A549 treated with Mapracorat at 1 μM for 4 hours (cell line): ENCODE measurements at places on chromosomes 1 and 21. TPM values are rescaled to one million over a fixed set of nuclear protein-coding genes. Genes with fewer than 3 reads are reported as not detected.

Gene CLCNKA
- 0.14 to 0.26 TPM in 2 of 5 replicates, not detected in the others for total RNA-seq

Gene OSCP1
- 5.0 to 7.5 TPM (median 6.7 TPM) in 5 replicates for total RNA-seq

Gene NUP210L
- not detected in 5 replicates for total RNA-seq

Gene AKNAD1
- 0.78 to 2.5 TPM (median 1.2 TPM) in 5 replicates for total RNA-seq

Gene NBPF4
- 0.12 to 0.16 TPM (median 0.14 TPM) in 4 of 5 replicates, not detected in the other for total RNA-seq

Gene OR2T3
- not detected in 5 replicates for total RNA-seq

Gene NCSTN
- total RNA-seq = 38.1 to 48.5 TPM (median 46.2 TPM) in 5 replicates

Gene ATP1A4
- not detected in 5 replicates for total RNA-seq

Gene IL24
- total RNA-seq = 0.24 to 0.91 TPM (median 0.48 TPM) in 5 replicates

Gene ANGPTL1
- total RNA-seq = not detected in 5 replicates

Gene ST6GALNAC5
- total RNA-seq = not detected in 5 replicates

Gene IGSF5
- not detected in 5 replicates for total RNA-seq

Gene MAEL
- not detected in 5 replicates for total RNA-seq

Gene PLA2G2C
- total RNA-seq = not detected in 5 replicates

Gene CFHR2
- total RNA-seq = not detected in 5 replicates

Gene CLIC6
- 0.03 to 0.06 TPM (median 0.05 TPM) in 4 of 5 replicates, not detected in the other for total RNA-seq

Gene FGGY
- total RNA-seq = 1.4 to 2.6 TPM (median 2.0 TPM) in 5 replicates

Gene GDAP2
- total RNA-seq = 6.3 to 8.2 TPM (median 7.4 TPM) in 5 replicates

Gene IFI44L
- not detected in 5 replicates for total RNA-seq
